ENCODE measurements at places on chromosomes 6 and 20. TPM values are rescaled to one million over a fixed set of nuclear protein-coding genes. Genes with fewer than 3 reads are reported as not detected.

The CD83 gene
- 0.16 TPM for total RNA-seq

The DAAM2 gene
- 12.2 TPM for total RNA-seq

The FUT9 gene
- total RNA-seq: not detected

The SIRPD gene
- not detected for total RNA-seq
